ENCODE measurements at places on chromosomes 6 and 20. TPM values are rescaled to one million over a fixed set of nuclear protein-coding genes. Genes with fewer than 3 reads are reported as not detected.

TRIM31 gene
- 182 TPM for total RNA-seq

DPPA5 gene
- not detected for total RNA-seq

GRCh38 chr6:139920776-139921100 is 546.3 kb upstream of the CITED2 start:
- DNase-seq: no peak

GRCh38 chr6:22904431-22904830 is 335.1 kb downstream of the HDGFL1 start:
- DNase-seq: no peak

GRCh38 chr6:45987856-45988255 is 27.8 kb downstream of the CLIC5 start:
- peak; percentile 42 for DNase-seq

GRCh38 chr6:30782425-30783014 is 38.2 kb upstream of the IER3 start:
- DNase-seq: no peak

DNA sequence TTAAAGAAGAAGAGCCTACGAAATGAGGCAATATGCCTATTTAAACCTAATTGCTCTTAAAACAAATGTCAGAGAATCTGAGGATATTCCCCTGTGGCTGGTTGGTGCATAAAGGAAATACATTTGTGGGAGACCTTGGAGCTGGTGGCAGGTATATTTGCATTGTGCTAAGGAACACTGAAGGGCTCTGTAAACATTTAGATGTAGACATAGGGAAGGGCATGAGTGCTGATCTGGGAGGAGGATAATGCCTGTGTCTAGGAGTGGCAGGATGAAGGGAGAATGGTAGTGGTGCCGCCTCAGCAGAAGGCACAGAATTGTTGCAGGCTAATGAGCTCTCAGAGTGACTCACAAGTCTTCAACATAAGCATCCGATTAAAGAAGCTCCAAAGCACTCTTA is 85.8 kb downstream of the CD164 start:
- DNase-seq: peak; percentile 76

GRCh38 chr6:158086504-158087223 is 81.4 kb downstream of the SERAC1 start:
- DNase-seq: peak; percentile 29

DNA sequence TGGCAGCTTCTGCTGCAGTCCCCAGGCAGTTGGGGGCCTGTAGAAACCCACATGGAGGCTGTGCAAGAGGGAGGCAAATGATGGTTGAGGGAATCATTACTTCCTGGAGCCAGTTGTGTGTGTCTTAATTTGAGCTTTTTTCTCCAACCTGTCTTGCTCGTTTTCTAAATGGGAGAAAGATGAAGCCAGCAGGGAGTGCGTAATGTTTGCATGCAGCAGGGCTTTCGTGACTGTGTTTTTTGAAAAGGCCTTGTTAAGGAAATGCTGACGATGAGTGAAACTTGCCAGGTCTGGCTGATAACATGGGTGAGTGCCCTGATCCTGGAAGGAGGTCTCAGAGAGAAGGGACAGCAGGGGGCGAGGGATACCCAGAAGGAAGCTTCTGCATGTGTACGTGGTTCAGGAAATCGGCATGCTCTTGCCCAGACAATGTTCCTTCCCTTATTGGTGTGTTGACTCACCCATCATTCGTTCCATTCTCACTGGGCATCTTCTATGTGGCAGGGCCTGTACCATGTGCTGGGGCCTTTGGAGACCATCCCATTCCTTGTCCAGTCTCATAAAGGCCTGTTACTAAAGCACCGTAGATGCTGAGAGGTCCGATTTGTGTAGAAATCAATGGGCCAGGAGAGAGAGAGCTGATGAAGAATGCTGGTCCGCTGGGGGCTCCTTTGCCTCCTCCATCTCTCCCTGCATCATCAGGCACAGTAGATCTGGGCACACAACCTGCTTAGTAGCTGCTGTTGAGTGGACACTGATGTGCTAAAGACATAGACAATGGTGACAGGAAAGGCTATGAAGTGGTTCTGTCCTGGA is 27.4 kb downstream of the GLP1R start:
- DNase-seq: no peak

DNA sequence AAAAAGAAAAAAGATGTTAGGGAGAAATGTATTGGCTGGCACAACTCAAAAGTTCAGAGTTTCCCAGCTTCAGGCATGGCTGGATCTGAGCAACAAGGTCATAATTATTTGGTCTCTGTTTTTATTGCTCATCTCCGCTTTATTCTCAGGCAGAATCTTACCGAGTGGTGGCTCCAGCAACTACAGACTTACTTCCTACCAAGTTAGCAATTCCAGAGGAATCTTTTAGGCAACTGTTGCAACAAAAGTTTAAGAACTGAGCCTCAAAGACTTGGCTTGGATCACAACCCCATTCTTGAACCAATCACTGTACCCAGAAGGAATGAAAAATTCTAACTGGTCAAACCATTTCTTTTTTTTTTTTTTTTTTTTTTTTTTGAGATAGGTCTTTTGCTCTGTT is 35.5 kb upstream of the NCOA3 start:
- DNase-seq: no peak

GRCh38 chr20:62666736-62667529 is 24.6 kb downstream of the SLCO4A1 start:
- peak; percentile 90 for DNase-seq
